Cardiac atrium fibroblast (primary cell): ENCODE measurements at places on chromosomes 11 and 22. TPM values are rescaled to one million over a fixed set of nuclear protein-coding genes. Genes with fewer than 3 reads are reported as not detected.

PARVA gene
- total RNA-seq: 58.3 and 69.7 TPM in 2 replicates

ACR gene
- not detected in 2 replicates for total RNA-seq

MED17 gene
- total RNA-seq: 19.0 and 24.4 TPM in 2 replicates

LRRC32 gene
- total RNA-seq: 46.7 and 67.2 TPM in 2 replicates

PAMR1 gene
- 206 and 311 TPM in 2 replicates for total RNA-seq

ASPHD2 gene
- total RNA-seq: 1.6 and 3.7 TPM in 2 replicates

CRYBA4 gene
- total RNA-seq: not detected in 2 replicates

TM7SF2 gene
- total RNA-seq: 10.2 and 29.6 TPM in 2 replicates

MCM5 gene
- total RNA-seq: 14.1 and 21.9 TPM in 2 replicates

MYRF gene
- total RNA-seq: 2.3 and 3.4 TPM in 2 replicates

UPK3A gene
- not detected in 2 replicates for total RNA-seq

TPBGL gene
- total RNA-seq: 0.16 and 0.18 TPM in 2 replicates

AQP11 gene
- 0.18 and 0.65 TPM in 2 replicates for total RNA-seq
